GDM1 (cell line): ENCODE measurements at places on chromosomes 12 and 14.

DNA sequence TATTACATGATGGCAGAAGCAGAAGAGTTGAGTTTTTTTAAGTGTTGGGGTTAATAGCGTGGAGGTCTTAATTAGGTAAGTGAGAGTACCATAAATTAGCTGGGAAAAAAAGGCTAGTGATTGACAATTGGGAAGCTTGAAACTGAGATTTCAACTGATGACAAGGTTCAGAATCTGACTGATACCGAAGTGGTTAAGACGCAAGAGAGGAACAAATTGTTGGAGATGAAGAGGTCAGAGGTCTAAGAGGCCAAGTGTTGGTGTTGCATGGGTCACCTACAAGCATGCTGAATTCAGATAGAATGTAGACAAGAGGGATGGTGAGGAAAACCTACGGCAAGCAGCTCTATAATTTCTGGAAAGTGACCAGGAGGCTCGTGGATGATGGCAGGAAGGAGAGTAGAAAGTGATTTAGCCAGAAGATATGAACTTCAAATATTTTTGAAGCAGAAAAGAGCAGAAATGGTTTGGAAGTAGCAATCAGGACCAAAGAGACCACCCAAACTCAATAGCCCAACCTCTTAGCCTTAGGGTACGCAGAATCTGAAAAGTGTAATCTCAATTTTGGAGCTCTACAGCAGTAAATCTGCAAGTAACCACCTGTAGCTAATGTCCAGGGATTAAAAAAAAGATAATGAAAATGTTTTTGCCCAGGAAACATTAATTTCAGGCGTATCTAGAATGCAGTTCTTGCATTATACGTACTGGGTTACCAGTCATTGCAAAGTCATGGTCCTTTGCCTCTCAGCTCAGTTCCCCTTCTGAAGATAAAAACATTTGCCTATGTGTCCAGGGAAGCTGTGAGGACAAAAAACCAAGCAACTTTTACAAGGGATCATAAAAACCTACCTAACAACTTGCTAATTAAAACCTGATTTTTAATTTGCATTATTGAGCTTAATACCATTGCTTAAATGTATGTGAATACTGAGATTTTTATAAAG, 1.7 kb upstream of the TMPO start:
- DNase-seq, result peak; percentile 21

DNA sequence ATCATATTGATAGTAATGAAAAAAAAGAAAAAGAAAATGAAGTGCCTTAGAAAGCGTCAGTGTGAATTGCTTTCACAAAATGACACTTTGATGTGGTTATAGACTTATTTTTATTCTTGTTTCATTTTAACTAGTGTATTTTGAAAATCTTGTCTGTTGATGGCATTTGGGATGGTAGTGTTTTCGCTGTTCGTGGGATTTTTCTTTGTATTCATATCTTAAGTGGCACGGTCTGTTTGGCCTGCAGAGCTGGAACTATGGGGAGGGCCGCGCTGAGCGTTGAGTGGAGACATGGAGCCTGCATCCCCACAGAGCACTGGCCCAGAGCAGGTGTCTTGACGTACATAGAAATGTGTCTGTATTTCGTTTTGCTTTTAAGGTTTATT, 61.6 kb downstream of the WDR20 start:
- no peak for DNase-seq

DNA sequence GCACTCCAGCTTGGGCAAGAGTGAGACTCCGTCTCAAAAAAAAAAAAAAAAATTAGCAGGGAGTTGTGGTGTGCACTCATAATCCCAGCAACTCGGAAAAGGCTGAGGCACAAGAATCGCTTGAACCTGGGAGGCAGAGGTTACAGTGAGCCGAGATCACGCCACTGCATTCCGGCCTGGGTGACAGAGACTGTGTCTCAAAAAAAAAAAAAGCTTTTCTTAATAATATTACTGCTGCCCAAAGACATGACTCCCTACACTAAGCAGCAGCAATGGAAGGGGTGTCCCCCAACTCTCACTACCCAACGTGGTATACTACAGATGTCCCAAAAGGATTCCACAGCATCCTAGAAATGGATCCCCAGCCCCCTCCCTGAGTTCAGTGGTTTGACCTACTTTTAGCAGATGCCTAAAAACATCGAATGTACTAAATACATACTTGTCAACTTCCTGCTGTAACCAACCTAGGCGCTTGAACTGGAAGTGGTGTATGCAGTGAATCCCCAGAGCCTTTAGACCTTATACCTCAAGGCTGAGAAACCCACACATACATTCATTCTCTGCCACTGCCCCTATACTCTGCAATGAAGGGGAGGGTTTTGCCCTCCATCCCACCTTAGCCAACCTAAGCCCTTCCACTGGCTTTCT, 8.5 kb upstream of the FKBP11 start:
- no peak for DNase-seq

DNA sequence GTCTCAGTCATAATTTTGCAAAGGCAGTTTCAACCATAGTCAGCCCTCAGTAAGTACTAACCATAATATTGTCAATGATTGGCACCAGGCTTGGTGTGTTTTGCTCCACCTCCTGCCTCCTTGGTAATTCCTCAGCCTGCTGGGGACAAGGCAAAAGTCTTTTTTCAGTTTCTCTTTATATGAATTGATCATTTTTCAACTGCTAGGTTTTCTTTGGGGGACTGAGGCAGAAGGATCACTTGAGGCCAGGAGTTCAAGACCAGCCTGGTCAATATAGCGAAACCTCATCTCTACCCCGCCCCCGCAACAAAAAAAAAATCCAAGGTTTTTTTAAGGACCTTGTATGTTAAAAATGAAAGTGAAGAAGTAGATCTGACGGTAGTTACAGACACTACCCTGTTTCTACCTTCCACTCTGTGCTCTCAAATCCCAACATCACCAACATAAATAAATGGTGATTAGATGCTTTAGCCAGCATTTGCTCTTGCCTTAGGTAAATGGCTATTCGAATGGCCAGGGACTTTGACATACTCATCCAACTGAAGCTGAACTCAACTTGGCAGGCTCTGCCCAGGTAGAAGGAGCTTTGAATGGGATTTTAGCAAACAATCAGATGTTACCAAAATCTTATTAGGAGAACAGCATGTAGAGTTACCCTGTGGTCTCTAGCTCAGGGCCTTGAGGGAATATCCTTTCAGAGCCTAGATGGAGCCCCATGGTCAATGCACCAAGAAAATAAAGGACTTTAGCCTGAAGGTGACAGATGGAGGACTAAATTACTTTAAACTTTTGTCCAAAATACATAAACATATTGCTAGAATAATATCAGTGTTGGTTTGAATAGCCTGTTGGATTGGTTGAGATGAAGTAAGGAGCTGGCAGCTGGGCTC, 126.9 kb upstream of the AMIGO2 start:
- no peak for DNase-seq

- DNase-seq, result peak; percentile 36
Measured at GRCh38 chr14:35365130-35366055, 39.2 kb downstream of the NFKBIA start.

GRCh38 chr12:15700595-15700994, 88.6 kb downstream of the EPS8 start:
- DNase-seq, result peak; percentile 50
